ENCODE measurements at places on chromosomes 2 and 18.
A peak's percentile ranks its signal among the peaks of the same experiment; 100 is the strongest.

GRCh38 chr2:112972423-112973086, 5.3 kb upstream of the IL36G start:
- H3K27me3 ChIP-seq: no peaks in the 10 kb centered on the region
- no peaks in the 10 kb centered on the region for H3K36me3 ChIP-seq
- no peaks in the 10 kb centered on the region for H3K4me1 ChIP-seq

DNA sequence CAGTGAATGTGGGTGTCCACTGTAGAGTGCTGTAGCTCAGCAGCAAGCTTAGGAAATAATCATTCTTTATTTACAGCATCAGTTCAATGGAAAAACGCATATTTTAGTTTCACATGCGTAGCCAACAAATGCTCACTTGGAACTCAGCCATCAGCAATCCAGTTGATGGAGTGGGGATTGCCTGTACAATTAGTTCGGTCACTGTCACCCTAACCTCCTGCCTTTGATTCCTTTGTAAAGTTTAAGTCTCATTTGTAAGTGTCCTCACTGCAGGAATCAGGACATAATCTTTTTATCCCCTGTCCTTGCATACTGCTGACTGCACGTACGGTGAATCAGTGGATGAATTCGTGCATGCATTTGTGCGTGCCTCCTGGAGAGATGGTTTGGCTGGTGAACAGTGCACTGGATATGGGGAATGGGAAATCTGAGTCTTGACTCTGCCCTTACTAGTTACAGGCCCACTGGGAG, 55.9 kb downstream of the RAB31 start:
- no peak overlapping the region for H3K4me3 ChIP-seq
- H3K36me3 ChIP-seq: no peaks in the 10 kb centered on the region
- DNase-seq: no peak
- no peaks in the 10 kb centered on the region for H3K27me3 ChIP-seq

DNA sequence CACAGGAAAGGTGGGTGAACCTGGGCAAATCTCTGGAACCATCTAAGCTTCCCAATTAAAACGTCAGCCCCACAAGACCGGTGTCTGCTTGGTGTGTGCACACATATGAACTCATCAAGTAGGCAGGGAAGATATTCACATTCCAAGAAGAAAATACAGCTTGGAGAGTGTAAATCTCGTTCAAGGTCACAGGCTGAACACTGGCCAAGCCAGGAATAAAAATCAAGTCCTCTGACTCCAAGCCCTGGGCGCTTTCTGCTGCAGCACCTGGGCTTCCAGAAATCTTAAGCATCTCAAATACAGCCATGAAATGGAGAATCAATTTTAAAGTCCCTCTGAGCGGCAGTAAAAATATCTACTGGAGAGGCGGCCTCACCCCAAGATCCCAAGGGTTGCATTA, 150.9 kb downstream of the TWIST2 start:
- H3K4me1 ChIP-seq: no peaks in the 10 kb centered on the region
- no peak overlapping the region for H3K4me3 ChIP-seq
- no peaks in the 10 kb centered on the region for H3K27me3 ChIP-seq
- no peak overlapping the region for H3K27ac ChIP-seq

DNA sequence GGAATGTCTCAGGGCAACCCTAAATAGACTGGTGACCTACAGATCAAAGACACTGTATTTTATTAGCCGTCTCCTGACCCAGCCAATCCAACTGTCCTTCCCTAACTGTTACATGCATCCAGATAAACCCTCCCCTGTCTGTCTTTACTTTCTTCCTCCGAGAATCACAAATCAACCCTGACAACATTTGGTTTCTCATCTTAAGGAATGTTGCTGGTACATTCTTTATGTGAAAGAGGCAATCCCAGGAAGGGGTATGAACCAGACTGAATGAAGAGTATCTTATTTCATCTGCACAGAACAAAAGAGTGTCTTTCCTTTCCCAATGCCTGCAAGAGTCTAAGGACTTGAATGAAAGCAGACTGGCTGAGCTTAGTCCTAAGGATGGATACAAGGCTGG, 113.9 kb upstream of the LTBP1 start:
- no peaks in the 10 kb centered on the region for H3K27me3 ChIP-seq
- no peaks in the 10 kb centered on the region for H3K4me1 ChIP-seq
- peak; percentile 20 for DNase-seq

DNA sequence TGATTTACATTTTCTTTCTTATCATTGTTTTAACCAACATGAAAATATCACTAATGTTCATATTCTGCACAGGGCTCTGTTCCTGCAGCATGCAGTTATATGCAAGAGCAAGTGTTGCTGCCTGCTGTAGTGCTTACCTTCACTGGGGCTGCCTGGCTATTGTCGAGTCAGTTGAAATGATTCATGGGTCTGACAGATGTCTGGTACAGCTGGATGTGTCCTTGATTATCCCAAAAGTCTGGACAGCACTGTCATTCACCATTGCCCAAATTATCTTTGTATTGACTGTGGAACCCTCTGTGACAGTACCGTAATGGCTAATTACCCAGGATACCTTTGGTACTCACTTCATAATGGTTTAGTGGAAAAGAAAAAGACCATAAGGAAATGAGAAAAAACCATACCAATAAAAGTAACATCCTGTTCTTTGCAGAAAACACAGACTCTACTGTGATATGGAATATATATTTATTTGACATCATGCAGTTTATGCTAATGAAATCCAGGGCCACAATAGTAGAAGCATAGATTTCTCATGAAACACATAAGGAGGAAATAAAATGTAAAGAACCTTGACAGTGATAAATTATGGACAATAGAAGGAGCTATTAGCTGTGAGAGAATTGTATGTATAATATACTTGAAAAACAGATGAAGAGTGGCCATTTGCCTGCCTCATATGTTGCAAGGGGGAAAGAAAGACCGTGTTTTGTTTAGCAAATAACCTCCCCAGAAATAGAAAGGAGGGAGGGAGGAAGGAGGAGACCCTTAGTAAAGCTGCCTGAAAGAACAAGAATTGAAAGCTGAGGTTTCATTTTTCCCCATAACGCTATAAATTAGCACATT, 249.8 kb upstream of the ATP5MC3 start:
- H3K4me3 ChIP-seq: no peak overlapping the region
- H3K27me3 ChIP-seq: no peaks in the 10 kb centered on the region
- no peaks in the 10 kb centered on the region for H3K4me1 ChIP-seq

- H3K36me3 ChIP-seq: no peaks in the 10 kb centered on the region
- no peaks in the 10 kb centered on the region for H3K27me3 ChIP-seq
- H3K27ac ChIP-seq: no peak overlapping the region
These were observed 27.7 kb downstream of the TSN start for GRCh38 chr2:121783180-121783579.

DNA sequence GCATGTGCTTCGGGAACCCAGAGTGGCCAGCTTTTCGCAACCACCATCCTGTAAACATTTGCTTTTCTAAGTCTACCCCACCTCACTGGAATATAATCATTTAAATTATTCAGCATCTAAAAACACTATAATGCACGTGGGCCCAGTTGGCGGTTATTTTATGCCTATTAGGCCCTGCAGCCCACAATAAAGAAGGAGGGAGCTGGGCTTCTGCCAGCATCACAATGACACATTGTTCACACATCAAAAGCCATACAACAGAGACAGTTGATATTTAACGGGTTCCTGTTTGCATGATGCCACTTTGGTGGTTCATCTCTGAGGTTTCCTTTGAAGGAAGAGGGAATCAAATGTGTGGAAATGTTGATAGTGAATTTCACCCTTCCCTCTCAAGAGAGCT, 916.0 kb upstream of the CELF4 start:
- no peak overlapping the region for H3K27ac ChIP-seq
- H3K36me3 ChIP-seq: no peaks in the 10 kb centered on the region
- DNase-seq: no peak
- no peaks in the 10 kb centered on the region for H3K4me1 ChIP-seq

DNA sequence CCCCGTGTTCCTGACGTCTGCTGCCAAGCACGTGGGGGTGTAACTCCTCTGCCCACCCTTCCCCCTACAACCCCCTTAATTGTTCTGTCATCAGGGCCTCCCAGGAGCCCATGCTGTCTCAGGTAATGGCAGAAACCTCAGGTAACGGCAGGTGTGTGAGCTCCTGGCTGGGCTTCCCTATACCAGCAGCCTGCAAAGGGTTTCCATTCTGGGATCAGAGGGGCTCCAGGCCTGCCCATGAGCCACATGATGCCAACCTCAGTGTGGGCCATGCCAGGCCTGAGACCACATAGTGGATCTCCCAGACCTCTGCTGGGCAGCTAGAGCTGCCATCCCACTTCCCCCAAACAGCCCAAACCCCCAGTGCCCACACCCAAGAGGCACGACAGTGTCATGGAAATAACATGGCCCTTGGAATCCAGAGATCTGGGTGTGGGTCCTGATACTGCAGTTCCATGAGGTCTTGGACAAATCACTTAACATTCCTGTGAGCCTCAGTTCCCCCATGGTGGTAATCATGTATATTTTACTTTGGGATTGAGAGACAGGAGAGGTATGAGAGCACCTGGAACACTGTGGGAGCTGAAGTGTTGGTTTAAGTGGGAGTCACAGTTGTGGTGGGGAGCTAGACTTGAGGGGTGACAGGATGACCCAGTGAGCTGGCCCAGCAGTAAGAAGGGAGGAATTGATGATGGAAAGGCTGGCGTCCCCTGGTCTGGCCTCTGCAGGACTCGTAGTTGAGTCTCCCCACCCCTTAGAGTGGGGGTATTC, 59.6 kb downstream of the ATOH8 start:
- H3K4me1 ChIP-seq: no peaks in the 10 kb centered on the region
- H3K4me3 ChIP-seq: no peak overlapping the region
- no peaks in the 10 kb centered on the region for H3K27me3 ChIP-seq
- H3K36me3 ChIP-seq: no peaks in the 10 kb centered on the region
- DNase-seq: no peak

DNA sequence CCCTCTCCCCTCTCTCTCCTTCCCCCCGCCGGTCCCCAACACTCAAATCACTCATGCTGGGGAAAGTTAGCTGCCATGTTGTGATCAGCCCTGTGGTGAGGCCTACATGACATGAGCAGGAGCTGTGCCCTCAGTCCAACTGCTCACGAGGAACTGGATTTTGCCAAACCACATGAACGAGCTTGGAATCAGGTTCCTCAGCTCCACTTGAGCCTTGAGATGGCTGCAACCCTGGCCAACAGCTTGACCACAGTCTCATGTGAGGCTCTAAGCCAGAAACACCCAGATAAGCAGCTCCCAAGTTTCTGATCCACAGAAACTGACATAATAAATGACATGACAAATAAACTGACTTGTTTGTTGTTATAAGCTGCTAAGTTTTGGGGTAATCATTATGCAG, 38.4 kb downstream of the ARL4C start:
- no peaks in the 10 kb centered on the region for H3K36me3 ChIP-seq
- DNase-seq: no peak
- H3K4me3 ChIP-seq: no peak overlapping the region
- H3K27ac ChIP-seq: no peak overlapping the region

GRCh38 chr18:40049716-40050115, 1905.3 kb upstream of the PIK3C3 start:
- no peak overlapping the region for H3K4me3 ChIP-seq
- H3K27ac ChIP-seq: no peak overlapping the region
- no peaks in the 10 kb centered on the region for H3K27me3 ChIP-seq
- no peaks in the 10 kb centered on the region for H3K4me1 ChIP-seq
- peak; percentile 34 for DNase-seq
- H3K36me3 ChIP-seq: no peaks in the 10 kb centered on the region

DNA sequence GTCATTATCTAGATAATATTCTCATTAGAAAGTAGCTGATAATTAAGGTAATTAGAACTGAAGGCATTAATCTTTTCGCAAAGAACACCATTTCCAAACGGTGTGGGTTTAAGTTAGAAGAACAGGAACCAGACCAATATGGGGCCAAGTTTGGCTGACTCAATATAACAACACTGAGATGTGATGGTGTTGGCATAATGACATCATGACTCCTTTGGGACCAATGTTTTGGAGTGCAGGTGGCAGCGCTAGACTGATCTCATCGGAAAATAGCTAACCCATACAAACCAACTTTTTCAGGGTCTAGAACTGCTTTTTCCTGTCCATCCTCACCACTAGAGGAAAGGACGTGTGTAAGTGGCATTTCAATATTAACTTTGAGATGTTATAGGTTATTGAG, 1171.7 kb upstream of the ZEB2 start:
- peaks cover 4% of the 10 kb centered on the region for H3K4me1 ChIP-seq
- H3K27ac ChIP-seq: no peak overlapping the region
- H3K36me3 ChIP-seq: no peaks in the 10 kb centered on the region
- DNase-seq: no peak
- H3K4me3 ChIP-seq: no peak overlapping the region
- no peaks in the 10 kb centered on the region for H3K27me3 ChIP-seq

DNA sequence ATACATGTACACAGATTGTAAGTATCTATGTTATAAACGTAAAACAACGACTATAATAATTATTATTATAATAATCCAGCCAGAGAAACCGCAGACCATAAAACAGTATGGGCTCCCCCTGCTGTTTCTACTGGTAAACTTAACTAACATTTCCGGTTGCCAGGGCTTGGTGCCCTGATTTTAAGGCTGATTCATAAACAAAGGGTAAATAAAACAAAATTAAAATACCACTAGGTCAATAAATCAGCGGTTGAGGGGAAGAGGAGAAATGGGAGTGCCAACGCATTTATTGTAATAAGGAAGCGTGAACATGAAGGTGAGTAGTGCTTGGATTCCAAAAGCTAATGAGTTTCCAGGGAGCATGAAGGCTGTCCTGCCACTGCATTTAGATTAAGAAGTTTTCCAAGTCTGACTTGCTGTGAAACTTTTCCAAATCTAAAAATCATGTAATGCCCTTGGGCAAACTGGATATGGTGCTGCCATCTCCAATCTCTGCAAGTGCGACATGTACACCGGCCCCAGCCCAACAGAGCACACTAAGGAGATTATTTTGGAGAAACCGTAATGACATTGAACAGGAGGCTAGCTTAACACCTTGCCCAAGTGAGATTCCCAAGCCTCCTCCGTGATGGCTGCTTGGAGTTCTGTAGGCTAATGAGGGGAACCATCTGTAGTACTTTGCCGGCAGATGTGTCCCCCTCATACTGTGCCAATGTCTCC, 50.7 kb upstream of the HNRNPA3 start:
- no peak overlapping the region for H3K4me3 ChIP-seq
- no peak overlapping the region for H3K27ac ChIP-seq
- H3K4me1 ChIP-seq: peaks cover 6% of the 10 kb centered on the region

- H3K4me1 ChIP-seq: no peaks in the 10 kb centered on the region
- no peaks in the 10 kb centered on the region for H3K27me3 ChIP-seq
- no peak overlapping the region for H3K4me3 ChIP-seq
- no peak for DNase-seq
- H3K36me3 ChIP-seq: no peaks in the 10 kb centered on the region
These were observed 757.8 kb downstream of the TRIB2 start for GRCh38 chr2:13474538-13474937.

Data from mesendoderm (in vitro differentiated cells).